CD14-positive monocyte (primary cell): ENCODE measurements at places on chromosomes 3 and 15.

DNA sequence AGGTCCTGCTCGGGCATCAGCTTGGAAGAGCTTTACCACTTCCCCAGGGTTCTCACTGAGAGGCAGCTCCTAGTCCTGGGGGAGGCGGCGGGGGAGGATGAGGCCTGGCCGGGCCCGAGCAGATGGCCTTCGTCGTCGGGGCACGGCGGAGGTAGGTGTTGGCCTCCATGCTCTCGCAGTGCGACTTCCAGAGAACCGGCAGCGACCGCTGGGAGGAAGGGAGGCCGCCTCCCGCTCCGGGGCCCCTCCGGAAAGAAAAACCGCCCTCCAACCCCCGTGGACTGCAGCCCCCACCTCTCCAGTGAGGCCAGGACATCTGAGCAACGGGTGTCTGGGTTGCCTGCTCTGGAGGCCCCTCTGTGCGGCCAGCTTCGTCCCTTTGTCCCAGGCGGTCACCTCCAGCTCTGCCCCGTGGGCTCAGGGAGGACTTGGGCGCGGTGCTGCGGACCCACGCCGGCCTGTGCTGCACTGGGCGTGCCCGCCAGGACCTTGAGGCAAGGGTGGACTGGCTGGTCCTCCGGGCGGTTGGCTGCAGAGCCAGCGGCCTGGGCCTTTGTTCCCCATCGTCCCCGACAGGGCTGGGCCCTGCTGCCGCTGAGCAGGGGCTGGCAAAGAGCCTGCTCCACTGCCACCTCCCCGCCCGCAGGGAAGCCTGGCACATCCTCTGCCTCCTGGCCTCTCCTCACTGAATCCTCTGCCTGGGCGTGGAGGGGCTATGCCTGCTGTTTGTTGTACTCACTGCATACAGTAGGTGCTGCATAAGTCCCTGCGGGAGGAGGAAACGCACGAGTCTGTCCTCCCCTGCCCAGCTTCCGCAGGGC is 13.6 kb upstream of the GP9 start:
- H3K4me1 ChIP-seq, result peaks cover 10% of the 10 kb centered on the region
- no peak for DNase-seq
- no peak overlapping the region for H3K4me3 ChIP-seq
- H3K27ac ChIP-seq, result no peak overlapping the region

DNA sequence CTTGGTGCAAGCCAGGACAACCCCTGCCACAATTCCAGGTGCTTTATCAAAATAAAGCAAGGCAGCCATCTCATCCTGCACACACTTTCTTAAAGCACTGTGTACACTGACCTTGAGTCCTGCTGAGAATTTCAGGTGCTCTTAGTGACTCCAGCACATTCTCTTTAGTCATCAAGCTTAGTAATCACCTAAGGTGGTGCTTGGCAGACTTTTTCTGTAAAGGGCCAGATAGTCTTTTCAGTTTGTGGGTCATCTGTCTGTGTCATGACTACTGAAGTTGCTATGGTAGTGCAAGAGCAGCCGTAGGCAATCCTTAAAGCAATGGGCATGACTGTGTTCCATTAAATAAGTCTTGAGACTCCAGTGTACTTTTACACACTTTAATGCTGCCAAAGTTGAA is 36.4 kb downstream of the RIOX2 start:
- no peaks in the 10 kb centered on the region for H3K27me3 ChIP-seq
- DNase-seq, result no peak
- H3K36me3 ChIP-seq, result peaks cover 91% of the 10 kb centered on the region
- H3K4me3 ChIP-seq, result no peak overlapping the region
- H3K4me1 ChIP-seq, result no peaks in the 10 kb centered on the region
- no peak overlapping the region for H3K27ac ChIP-seq

GRCh38 chr3:60536420-60536819 is 714.8 kb downstream of the FHIT start:
- H3K4me3 ChIP-seq, result no peak overlapping the region
- no peak overlapping the region for H3K27ac ChIP-seq
- no peaks in the 10 kb centered on the region for H3K36me3 ChIP-seq
- H3K4me1 ChIP-seq, result no peaks in the 10 kb centered on the region

GRCh38 chr3:193719735-193720134 is 126.7 kb downstream of the OPA1 start:
- no peaks in the 10 kb centered on the region for H3K27me3 ChIP-seq
- H3K36me3 ChIP-seq, result no peaks in the 10 kb centered on the region
- H3K4me3 ChIP-seq, result no peak overlapping the region
- H3K27ac ChIP-seq, result no peak overlapping the region
- no peak for DNase-seq
- H3K4me1 ChIP-seq, result peaks cover 9% of the 10 kb centered on the region

DNA sequence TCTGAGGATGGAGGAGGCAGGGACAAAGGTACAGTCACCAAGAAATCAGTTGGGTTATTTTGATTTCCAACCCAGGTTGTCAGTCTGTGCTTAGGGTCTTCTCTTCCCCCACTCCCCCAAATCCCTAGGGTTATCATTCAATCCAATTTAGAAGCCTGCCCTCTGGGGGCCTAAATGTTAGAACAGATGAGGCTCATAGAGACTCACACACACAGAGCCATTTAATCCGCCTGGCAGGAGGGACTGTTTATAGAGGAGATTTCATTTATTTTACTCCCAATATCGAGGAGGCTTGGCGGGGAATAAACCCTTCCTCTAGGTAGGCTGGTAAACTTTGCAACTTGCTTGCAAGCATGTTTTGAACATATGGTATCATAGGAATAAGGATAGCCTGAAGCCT is 52.8 kb downstream of the RHCG start:
- no peak overlapping the region for H3K4me3 ChIP-seq
- peaks cover 18% of the 10 kb centered on the region for H3K4me1 ChIP-seq
- DNase-seq, result no peak
